Germinal center (tissue), 1 donor: ENCODE measurements at places on chromosomes 3 and 15.

DNA sequence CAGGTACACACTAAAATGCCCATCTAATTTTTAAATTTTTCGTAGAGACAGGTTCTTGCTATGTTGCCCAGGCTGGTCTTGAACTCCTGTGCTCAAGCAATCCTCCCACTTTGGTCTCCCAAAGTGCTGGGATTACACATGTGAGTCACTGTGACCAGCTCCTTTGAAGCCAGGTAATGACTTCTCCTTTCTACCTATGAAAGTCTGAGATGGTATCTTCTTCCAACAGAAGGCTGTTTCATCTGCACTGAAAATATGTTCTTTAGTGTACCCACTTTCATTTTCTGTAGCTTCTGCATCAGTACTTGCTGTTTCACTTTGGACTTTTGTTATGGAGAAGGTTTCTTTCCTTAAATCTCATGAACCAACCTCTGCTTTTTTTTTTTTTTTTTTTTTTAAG lies 8.8 kb downstream of the OIP5 start:
- DNase-seq: no peak

DNA sequence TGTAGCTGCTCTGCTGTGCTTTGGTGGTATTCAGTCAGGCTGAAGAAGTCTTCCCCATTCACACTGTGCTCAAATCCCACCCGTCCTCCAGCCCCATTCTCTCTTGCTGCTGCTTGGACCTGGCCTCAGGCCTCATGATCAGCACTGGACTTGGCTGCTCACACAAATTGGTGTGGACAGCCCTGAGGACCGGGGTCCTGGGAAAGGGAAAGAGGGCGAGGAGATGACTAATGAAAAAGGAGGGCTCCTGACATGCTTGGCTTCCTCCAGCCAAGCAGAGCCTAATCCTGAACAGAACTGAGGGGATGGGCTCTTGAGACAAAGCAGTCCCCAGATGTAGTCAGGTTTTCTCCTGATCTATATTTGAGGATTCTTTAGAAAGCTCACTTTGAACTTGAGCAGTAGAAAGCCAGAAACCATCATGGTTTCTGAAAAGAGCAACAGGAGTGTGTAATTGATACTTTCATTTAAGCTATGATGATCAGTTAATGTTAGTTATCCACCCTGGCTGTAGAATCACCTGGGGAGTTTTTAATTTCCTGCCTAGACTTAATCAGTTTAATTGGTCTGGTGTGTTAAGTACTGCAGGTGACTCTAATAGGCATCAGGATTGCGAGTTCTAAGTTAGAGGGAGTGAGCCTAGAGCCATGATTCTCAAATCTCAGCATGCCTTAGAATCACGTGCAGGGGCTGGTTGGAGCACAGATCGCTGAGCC lies 79.4 kb upstream of the THBS1 start:
- DNase-seq: no peak

- DNase-seq: no peak
These were observed 85.0 kb downstream of the FOXP1 start for GRCh38 chr3:71498543-71498942.

DNA sequence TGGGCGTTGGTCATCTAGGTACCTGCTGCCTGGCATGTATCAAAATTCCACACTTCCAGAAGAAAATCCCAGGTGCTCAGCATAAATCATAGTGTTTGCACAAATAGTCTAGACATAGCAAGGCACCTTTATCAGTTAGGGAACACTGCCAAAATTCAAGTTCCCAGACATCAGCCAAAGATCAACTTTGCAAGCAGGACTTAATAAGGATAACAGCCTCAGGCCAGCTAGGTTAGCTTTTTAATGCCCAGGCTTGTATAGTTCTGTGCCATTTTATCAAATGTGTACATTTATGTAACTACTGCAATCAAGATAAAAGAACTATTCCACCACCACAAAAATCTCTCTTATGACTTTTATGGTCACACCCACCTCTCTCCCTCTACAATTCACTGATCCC lies 30.7 kb downstream of the DZIP3 start:
- DNase-seq: no peak

- no peak for DNase-seq
These were observed 121.5 kb upstream of the LIPC start for GRCh38 chr15:58309963-58310928.

- DNase-seq: no peak
These were observed 7.9 kb downstream of the RAB27A start for GRCh38 chr15:55281517-55282228.

DNA sequence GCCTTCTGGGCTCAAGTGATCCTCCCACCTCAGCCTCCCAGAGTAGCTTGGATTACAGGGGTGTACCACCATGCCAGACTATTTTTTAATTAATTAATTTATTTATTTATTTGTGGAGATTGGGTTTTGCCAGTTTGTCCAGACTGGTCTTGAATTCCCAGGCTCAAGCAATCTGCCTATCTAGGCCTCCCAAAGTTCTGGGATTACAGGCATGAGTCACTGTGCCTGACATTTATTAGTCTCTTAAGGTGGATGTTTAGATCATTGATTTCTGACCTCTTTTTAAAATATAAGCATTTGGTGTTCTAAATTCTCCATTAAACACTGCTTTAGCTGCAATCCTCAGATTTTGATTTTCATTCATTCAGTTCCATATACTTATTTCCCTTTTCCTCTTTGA lies 15.6 kb downstream of the FBXW12 start:
- DNase-seq: no peak

GRCh38 chr3:114745322-114746240 lies 401.5 kb downstream of the ZBTB20 start:
- no peak for DNase-seq

- no peak for DNase-seq
These were observed 716 bp downstream of the SELENOS start for GRCh38 chr15:101276501-101277037.

DNA sequence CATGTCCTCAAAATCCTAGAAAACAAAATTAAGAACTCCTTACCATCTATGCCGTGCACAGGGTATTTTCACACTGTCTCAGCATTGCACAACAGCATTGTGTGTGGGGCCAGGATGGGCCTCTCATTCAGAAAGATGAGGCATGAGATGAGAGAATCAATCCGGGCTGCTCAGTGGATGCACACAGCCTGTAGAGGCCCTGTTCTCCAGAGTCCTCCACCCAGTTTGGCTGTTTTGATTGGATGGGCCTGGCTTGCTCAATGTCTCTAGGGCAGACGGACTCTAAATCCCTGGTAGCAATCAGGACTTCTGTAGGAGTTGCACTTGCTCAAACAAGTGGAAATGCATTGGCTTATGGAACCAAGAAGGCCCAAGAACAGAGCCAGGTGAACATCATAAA lies 20.2 kb upstream of the CPNE9 start:
- DNase-seq: no peak

DNA sequence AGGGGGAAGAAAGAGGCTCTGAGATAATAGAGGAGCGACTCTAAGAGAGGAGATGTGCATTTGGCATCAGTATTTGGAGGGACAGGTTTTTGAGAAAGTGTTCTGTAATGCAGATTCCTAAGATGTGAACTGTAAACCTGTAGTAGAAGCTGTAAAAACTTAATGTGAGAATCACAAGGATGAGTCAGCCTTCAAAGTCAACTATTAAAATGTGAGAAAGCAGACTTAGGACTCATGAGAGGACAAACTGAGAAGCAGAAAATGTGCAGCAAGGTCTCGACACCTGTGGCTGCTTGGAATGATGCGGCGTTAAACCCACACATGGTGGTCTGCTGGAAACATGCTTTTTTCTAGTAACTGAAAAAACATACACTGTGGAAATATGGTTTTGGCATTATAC lies 36.0 kb downstream of the USP13 start:
- DNase-seq: no peak

DNA sequence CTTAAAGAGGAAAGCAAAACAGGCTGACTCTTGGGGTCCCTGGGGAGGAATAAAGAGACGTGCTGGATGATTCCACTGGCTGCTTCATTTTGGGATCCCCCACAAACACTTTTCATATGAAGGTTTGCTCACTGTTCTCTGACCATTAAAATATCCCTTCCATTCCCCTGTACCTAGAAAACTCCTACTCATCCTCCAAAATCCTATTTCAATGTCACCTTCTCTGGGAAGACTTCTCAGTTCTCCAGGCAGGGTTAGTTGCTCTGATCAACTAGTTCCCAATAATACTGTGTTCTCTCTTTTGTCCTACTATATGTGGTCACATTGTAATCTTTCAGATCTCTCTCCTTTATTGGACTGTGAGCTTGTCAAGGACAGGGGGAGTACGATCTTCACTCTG lies 19.0 kb downstream of the LARP6 start:
- DNase-seq: no peak

GRCh38 chr3:87873136-87873535 lies 185.7 kb downstream of the CGGBP1 start:
- DNase-seq: no peak

- DNase-seq: no peak
These were observed 422.3 kb upstream of the ROBO1 start for GRCh38 chr3:80190051-80190450.

- no peak for DNase-seq
These were observed 2.1 kb downstream of the CCDC51 start for GRCh38 chr3:48437812-48438211.

DNA sequence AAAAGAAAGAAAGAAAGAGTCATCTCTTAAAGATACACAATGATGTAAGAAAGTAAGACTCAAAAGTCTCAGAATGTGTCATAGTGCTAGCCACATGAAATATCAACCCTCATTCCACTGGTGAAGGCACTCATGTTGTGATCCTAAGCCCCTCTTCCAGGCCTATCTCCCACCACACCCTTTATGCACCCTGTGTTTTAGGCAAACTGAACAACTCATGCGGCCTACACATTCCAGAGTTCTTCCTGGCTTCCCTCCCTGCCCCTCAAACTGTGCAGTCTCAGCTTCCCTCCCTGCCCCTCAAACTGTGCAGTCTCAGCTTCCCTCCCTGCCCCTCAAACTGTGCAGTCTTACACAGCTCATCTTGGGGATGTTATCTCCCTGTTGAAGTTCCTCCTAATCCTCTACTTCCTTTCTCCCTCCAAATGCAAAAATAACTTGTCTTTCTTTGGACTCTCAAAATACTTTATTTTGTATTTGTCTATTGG lies 69.0 kb upstream of the FNDC3B start:
- no peak for DNase-seq

DNA sequence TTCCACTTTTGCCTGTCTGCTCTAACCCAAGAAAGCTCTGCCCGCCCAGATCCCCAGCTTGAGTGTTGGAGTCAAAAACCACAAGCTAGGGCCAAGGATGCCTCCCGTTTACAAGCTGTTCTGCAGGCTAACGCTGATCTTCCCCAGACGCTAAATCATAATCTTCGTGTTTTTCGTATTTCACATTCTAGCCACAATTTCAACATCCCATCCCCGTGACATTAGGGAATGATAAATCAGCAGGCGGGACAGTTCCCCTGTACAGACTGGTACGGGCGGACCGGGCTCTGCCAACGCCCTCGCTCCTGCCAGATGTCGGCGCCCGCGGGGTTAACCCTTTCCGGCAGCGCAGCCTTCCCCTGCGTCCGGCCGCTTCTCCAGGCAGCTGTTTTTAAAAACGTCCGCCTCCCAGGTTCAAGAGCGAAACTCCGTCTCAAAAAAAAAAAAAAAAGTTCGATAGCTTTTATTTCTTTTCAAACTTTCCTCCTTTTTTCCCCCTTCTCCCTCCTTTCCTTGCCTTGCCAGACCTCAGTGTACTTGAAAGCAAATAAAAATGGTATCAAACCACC lies 81.0 kb upstream of the BNC1 start:
- no peak for DNase-seq

GRCh38 chr15:65571971-65572370 lies 39.0 kb downstream of the INTS14 start:
- no peak for DNase-seq

- DNase-seq: no peak
These were observed 215.7 kb downstream of the POLQ start for GRCh38 chr3:121330118-121330517.

DNA sequence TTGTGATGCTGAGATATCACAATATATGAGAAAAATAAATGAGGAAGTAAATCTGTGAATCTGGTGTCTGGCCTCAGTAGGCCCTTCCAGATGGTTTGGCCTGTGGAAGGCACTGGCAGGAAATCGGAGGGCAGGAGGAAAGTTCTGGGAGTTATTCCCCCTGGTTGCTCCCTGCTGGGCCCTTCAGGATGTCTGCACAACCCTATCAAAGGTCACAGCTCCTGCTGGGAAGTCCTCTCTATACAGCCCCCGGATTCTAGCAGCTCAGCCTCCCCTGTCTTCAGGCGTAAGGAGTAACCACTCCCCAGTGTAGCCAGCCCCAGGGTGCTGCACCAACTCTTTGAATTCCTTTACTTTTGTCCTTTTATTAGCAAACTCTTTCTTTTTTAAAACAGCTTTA lies 56.2 kb downstream of the WNT7A start:
- DNase-seq: no peak

DNA sequence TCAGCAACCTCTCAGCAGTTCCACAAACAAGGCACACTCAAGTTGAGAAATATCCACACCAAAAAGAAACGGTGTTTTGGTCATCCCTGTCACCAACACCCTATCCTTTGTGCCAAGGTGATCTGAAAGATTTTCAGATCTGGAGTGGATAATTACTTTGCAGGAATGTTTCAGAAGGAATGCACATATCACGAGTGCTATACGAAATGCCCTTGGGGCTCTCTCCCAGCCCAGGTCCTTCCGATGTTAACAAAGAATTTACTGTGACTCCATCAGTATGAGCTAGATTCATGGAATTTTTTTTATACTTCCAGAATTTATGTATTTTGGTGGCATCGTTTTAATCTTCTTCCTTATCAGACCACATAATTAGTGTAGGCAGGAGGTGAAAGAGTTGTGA lies 105.0 kb downstream of the GRM7 start:
- no peak for DNase-seq

- DNase-seq: no peak
These were observed 8.8 kb upstream of the MAGI1 start for GRCh38 chr3:66047311-66048050.

- DNase-seq: no peak
These were observed 74.7 kb upstream of the CMTM7 start for GRCh38 chr3:32316976-32317375.

GRCh38 chr3:11770477-11771391 lies 76.0 kb downstream of the TAMM41 start:
- DNase-seq: peak; percentile 95

GRCh38 chr3:69737392-69737791 lies 1.9 kb upstream of the MITF start:
- DNase-seq: no peak

DNA sequence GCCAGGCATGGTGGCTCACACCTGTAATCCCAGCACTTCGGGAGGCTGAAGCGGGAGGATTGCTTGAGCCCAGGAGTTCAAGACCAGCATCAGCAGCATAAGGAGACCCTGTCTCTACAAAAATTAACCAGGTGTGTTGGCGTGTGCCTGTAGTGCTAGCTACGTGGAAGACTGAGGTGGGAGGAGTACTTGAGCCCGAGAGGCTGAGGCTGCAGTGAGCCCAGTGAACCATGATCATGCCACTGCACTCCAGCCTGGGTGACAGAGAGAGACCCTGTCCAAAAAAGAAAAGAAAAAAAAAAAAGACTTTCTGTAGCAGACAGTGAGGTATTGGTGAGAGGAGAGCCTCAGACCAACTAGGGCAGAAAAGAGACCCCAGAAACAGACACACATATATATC lies 263.8 kb downstream of the XXYLT1 start:
- DNase-seq: no peak

- no peak for DNase-seq
These were observed 17.0 kb downstream of the PLCH1 start for GRCh38 chr3:155727836-155728235.

- no peak for DNase-seq
These were observed 36.5 kb downstream of the IGF2BP2 start for GRCh38 chr3:185788292-185788691.

GRCh38 chr3:43266451-43266850 lies 19.9 kb upstream of the SNRK start:
- no peak for DNase-seq
